ENCODE measurements at places on chromosomes 13 and 19. TPM values are rescaled to one million over a fixed set of nuclear protein-coding genes. Genes with fewer than 3 reads are reported as not detected.

GRCh38 chr13:34250151-34250670 is 432.3 kb downstream of the RFC3 start:
- DNase-seq: no peak

DNA sequence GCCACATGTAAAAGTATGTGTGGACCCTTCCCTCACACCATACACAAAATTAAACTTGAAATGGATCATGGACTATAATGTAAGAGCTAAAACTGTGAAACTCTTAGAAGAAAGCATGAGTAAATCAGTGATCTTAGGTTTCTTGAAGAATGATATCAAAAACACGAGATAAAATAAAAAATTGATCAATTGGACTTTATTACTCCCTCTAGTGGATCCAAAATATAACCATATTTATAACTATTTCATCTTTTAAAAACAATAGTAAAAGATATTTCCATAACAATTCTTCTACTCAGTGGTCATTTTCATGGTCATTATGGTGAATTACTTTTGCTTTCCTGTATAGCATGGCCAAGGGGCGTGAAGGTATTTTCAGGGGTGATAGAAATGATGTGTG is 174.6 kb upstream of the LSM14A start:
- no peak for DNase-seq

DNA sequence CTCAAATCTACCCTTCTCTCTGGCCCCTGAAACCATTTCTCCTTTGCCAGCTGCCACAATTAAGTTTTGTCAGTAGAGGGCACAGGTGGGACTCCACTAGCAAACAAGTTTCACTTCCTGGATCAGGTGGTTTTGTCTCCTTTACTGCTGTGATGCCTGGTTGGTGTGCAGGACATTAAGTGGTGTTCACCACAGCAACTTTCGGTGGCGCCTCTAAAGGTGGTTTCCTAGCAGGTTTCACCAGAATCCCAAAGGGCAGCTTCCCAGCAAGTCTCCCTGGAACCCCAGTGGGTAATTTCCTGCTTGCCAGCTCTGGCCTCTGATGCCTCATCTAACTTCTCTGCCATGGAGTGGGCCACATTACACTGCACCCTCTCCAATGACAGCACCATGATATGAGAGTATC is 16.6 kb downstream of the MED4 start:
- DNase-seq: no peak

- DNase-seq: no peak
Measured at GRCh38 chr19:52786078-52786463, 520 bp downstream of the ZNF600 start.

COMP gene
- polyA plus RNA-seq: not detected

ZNF99 gene
- polyA plus RNA-seq: not detected

All from keratinocyte (primary cell).